ENCODE measurements at places on chromosomes 2 and 18. TPM values are rescaled to one million over a fixed set of nuclear protein-coding genes. Genes with fewer than 3 reads are reported as not detected.

- H3K36me3 ChIP-seq = no peaks in the 10 kb centered on the region
- no peak for DNase-seq
- H3K4me3 ChIP-seq = no peak overlapping the region
- H3K27me3 ChIP-seq = no peaks in the 10 kb centered on the region
These were observed 185.9 kb upstream of the SPHKAP start for GRCh38 chr2:228367356-228367755.

DNA sequence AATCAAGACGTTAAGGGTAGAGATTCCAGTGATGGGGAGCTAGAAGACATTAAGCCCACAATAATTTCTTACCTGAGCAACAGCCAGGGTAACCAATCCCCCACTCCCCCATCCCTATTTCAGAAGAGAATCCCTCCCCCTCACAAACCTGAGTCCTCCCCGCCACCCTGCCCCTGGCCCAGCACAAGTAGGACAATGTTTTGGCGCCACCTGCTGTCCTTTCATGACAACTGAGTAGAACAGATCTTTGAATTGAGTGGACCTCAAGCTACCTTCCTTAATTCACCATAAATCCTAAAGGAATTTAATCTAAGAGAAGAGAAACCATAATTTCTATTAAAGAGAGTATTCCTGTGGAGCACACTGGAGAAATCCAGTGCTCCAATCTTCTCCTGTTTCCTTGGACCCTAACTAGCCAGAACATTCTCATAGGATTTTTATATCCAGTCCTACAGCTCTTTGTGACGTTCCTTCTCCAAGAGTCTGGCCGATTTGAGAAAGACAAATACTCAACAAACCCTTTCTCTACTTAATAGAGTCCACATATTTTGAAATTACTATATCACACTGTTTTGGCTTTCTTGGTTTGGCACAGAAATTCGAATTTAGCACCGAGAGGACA is 41.1 kb downstream of the NHEJ1 start:
- H3K4me3 ChIP-seq = no peak overlapping the region
- H3K36me3 ChIP-seq = no peaks in the 10 kb centered on the region
- DNase-seq = peak; percentile 71
- H3K4me1 ChIP-seq = peaks cover 23% of the 10 kb centered on the region
- H3K27me3 ChIP-seq = no peaks in the 10 kb centered on the region

DNA sequence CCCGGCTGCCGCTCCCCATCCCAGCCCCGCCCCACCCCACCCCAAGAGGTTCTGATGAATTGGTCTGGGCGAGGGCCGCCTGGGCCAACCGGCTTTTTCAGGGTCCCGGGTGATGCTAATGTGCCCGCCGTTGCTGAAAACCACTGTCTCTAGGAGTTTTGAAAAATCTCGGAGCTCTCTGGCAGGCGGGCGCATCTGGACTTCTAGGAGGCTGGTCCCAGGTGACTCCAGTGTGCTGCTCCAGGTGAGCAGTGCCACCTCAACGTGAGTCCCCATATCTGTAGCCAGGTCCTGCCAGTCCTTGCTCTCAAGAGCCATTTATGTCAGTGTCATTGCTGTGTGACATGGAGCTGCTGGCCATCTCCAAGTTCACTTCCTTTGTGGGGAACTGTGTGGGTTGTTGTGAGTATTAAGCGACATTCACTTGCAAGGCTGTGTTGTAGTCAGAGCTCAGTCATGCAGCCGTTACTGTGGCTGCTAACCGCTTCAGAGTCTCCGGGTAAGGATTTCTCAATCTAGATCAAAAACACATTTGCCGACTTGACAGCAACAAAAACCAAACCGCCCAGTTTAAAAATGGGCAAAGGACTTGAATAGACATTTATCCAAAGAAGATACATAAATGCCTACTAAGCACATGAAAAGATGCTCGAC is at the start of gene RFX8:
TSS of gene RFX8 (minus strand) at position 382 of the 654 bp plus-strand sequence. CDS start 8,264 bp downstream, outside the sequence.
- H3K36me3 ChIP-seq = no peaks in the 10 kb centered on the region
- H3K4me3 ChIP-seq = peak within 1 kb of the TSS; percentile 46
- no peak for DNase-seq
- H3K27ac ChIP-seq = no peak within 1 kb of the TSS

- no peak overlapping the region for H3K4me3 ChIP-seq
- no peak for DNase-seq
- no peak overlapping the region for H3K27ac ChIP-seq
- H3K4me1 ChIP-seq = no peaks in the 10 kb centered on the region
These were observed 37.3 kb downstream of the FER1L5 start for GRCh38 chr2:96679848-96680247.

GRCh38 chr2:201960305-201960704 is 73.3 kb upstream of the FZD7 start:
- no peak overlapping the region for H3K4me3 ChIP-seq
- no peaks in the 10 kb centered on the region for H3K36me3 ChIP-seq
- no peaks in the 10 kb centered on the region for H3K4me1 ChIP-seq
- DNase-seq = no peak
- no peak overlapping the region for H3K27ac ChIP-seq
- H3K27me3 ChIP-seq = peaks cover 80% of the 10 kb centered on the region

GRCh38 chr2:46471697-46472096 is 7.7 kb upstream of the TMEM247 start:
- no peaks in the 10 kb centered on the region for H3K4me1 ChIP-seq
- DNase-seq = no peak
- no peaks in the 10 kb centered on the region for H3K27me3 ChIP-seq
- H3K4me3 ChIP-seq = no peak overlapping the region
- no peaks in the 10 kb centered on the region for H3K36me3 ChIP-seq

GRCh38 chr2:112074506-112074905 is 19.4 kb downstream of the TMEM87B start:
- DNase-seq = no peak
- H3K4me3 ChIP-seq = no peak overlapping the region
- no peaks in the 10 kb centered on the region for H3K27me3 ChIP-seq

DNA sequence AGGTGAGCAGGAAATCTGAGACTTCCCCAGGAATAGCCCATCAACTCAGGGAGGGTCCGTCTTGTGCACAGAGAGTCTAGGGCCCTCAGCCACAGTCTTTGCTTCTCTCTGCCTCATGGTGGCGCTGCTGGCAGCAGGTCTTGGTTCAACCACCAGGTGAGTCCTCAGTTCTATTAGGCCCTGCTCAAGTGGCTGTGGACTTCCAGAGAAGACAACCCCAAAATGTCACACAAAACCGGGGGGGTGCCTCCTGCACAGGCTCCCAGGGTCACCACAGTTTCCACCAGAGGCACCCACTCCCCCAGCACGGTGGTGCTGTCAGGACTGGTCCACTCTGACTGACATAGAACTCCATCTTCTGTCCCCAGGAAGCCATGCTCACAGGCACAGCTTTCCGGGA is 2.4 kb upstream of the CHRNG start:
- no peak overlapping the region for H3K4me3 ChIP-seq
- H3K4me1 ChIP-seq = peaks cover 15% of the 10 kb centered on the region
- no peaks in the 10 kb centered on the region for H3K36me3 ChIP-seq
- no peaks in the 10 kb centered on the region for H3K27me3 ChIP-seq

- no peak for DNase-seq
- no peaks in the 10 kb centered on the region for H3K36me3 ChIP-seq
- H3K27ac ChIP-seq = no peak overlapping the region
These were observed 162.7 kb upstream of the COL3A1 start for GRCh38 chr2:188811522-188811921.

REG3G gene
- not detected for total RNA-seq

ZNF2 gene
- total RNA-seq = 6.4 TPM

ALPI gene
- not detected for total RNA-seq
